Stimulated activated CD4-positive, alpha-beta T cell treated with anti-CD3 and anti-CD28 coated beads, Interleukin-15, amount 100 ng/mL, for 1 hour (primary cell): ENCODE measurements at places on chromosomes 2 and 18.

DNA sequence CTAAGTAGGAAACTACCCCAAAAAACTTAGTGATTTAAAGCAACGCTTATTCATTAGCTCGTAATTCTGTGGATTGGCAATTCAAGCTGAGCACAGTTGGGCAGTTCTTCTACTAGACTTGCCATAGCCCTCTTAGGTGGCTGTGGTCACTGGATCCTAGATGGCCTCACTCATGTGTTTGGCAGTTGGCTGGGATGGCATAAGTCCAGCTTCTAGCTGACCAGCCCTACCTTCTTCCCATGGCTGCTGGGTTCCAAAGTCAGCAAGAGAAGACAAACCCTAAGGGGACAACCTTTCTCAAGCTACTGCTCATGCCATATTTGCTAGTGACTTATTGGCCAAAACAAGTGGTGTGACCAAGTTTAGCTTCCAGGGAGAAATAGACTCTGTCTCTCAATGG, 95.3 kb downstream of the COPS8 start:
- DNase-seq: no peak

DNA sequence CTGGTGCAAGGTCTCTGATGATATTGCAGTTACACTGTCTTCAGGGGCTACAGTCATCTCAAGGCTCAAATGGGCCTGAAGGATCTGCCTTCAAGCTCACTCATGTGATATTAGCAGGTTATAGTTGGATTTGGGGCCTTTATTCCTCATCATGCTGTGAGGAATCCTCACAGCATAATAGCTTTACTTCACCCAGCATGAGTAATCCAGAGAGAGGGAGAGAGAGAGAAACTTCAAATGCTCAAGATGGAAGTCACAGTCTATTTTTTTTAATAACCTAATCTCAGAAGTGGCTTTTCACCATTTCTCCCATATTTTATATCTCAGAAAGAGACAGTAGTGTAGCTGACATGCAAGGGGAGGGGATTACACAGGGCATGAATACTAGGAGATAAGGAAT, 658.7 kb downstream of the EPHA4 start:
- no peak for DNase-seq

DNA sequence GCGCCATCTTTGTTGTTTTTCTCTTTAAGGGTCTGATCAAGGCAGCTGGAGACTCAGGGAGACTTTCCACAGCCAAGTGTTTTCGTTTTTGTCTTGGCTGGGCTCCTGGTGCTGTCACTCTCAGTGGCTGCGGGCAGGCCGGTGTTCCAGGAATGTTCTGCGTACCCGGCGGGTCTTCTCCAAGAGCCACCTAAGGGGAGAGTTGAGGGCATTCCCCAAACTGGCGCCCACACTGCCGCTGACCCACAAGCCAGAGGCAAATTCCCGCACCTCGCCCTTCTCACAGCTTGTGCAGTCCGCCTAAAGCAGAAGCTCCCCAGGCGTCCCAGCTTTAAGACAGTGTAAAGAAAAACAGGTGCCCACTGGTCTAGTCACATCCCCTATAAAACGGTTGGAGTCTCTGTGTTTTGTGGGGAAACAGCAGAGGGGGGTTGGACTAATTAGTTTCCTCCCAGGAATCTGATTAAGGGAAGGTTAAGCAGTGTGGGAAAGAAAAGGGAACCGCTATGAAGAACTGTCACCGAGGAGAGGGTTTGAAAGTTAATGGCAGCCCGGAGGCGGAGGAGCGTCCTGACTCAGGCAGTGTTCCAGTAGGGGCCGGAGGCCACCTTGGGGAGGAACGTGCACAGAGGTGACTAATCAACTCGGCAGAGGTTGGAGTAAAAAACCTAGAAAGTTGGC, 224.5 kb downstream of the SLC4A3 start:
- no peak for DNase-seq

- no peak for DNase-seq
Observed at GRCh38 chr2:151024696-151025251, 236.9 kb downstream of the RBM43 start.

- no peak for DNase-seq
Observed at GRCh38 chr18:9755615-9756014, 47.5 kb downstream of the RAB31 start.

DNA sequence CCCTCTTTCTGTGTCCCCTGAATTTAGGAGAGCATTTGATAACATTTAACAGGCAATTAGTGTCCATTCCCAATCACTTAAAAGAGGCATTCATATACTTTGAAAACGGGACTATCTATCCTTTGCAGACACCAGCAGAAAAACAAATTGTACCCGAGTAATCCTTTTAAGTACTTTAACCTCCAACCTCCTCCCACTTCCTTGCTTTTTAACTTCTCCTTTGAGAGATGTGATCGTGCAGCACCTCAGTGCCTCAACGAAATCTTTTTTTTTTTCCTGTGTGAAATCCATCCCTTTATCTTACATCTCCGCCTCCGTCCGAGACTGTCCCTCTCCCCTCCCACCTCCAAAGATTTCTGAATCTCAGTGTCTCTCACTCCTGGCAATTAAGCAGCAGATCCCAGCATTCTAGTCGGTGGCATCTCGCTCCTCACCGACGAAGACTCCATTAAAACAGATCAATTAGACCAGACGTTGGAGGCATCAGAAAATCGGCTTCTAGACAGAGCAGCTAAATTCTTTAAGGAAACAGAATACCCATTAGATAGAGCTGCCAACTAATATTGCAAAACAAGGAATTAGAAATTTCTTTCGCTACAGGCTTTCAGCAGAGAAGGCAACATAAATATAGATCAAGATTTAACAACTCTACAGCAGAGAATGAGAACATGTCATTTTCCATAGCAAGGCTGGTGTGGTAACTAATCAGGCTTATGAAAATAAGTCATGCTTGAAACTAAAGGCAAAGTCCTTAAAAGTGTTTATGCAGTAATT, 1.9 kb upstream of the TMEFF2 start:
- DNase-seq: no peak

GRCh38 chr2:209314653-209315052, 109.2 kb upstream of the MAP2 start:
- no peak for DNase-seq

- DNase-seq: no peak
Observed at GRCh38 chr2:234375176-234375880, 121.6 kb downstream of the ARL4C start.

DNA sequence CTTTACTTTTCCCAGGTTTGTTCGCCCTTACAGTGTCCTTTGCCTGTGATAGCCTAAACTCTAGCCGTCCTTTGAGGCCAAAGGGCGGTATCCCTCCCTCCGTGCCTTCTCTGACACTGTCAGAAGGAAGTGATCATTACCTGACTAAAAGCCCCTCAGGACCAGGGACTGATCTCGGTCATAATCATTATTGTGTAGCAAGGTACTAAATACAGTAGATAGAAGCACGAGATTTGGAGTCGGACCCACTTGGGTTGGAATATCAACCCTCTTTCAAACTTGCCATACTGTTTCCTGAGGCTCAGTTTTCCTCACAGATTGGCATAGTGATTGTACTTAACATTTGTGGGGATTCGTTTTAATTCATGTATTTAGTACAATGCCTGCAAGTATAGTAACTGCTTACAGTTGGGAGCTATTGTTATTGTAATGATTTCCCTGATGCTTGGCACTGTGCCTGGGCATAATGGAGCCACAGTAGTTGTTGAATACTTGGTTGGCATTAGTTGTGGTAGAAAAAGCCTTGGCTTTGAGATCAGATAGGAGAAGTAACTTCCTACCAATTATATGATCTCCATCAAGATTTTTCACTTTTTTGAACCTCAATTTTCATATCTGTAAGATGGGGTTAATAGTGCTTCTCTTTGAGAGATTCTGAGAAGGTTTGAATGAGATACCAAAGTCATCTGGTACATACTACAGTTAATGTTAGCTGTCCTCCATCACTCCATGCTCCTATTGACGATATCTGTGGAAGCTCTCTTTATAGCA, 836 bp downstream of the STK11IP start:
- no peak for DNase-seq

DNA sequence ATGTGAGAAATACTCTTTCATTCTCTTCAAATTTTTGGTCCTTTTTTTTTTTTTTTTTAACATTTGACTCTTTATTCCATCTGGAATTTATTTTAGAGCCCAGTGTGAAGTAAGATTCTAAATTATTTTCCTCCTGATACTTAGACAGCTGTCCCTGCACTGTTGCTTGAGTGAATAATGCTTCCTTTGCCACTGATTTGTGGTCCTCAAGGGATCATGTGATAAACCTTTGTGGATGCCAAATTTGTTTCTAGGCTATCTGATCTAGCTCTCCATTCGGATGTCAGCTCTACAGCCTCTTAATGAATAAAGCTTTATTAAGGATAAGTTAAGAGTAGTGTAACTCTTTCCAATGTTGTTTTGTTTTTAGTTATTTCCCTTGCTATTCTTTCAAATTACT, 142.3 kb downstream of the SMAD7 start:
- DNase-seq: no peak

GRCh38 chr2:4507661-4508060, 804.3 kb downstream of the DCDC2C start:
- DNase-seq: no peak

- no peak for DNase-seq
Observed at GRCh38 chr2:171174075-171174474, 13.4 kb upstream of the TLK1 start.

DNA sequence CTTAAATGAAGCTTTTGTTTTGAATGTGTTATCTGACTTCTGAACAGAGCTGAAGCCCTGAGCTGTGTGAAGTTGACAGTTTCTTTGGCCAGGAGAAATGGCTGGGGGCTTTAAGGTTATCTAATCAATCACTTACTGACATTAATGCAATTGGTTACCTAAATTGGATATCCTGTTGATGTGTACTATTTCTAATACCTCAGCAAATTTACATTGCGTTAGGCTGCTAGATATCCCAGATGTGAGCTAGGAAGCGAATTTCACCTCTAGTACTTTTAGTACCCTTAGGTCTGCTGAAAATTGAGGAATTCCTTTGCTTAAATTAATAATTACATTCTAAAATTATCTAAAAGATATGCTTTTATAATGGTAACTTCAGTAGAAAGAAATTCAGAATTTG, 102.0 kb downstream of the LCLAT1 start:
- DNase-seq: no peak

- DNase-seq: no peak
Observed at GRCh38 chr18:32742579-32742978, 30.2 kb downstream of the KLHL14 start.

DNA sequence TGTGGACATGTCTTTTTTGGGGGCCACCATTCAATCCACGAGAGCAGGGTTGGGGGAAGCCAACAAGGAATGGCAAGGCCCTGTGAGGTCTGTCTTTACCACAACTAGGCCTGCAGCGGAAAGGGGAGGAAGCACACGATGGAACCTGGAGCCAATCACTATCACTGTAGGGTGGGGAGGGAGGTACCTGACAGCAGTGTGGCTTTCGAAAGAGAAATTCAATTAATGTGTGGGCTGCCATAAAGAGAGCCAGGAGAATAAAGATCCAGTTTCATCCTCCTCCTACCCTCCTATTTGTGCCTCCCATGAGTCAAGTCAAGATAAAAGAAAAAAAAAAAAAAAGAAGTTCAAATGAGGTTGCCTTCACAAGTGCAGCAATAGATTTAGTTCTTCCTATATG, 18.9 kb upstream of the RBMS1 start:
- no peak for DNase-seq

- no peak for DNase-seq
Observed at GRCh38 chr18:30142248-30142647, 900.3 kb downstream of the DSC3 start.

GRCh38 chr2:173557497-173557896, 202.8 kb downstream of the CDCA7 start:
- DNase-seq: no peak

DNA sequence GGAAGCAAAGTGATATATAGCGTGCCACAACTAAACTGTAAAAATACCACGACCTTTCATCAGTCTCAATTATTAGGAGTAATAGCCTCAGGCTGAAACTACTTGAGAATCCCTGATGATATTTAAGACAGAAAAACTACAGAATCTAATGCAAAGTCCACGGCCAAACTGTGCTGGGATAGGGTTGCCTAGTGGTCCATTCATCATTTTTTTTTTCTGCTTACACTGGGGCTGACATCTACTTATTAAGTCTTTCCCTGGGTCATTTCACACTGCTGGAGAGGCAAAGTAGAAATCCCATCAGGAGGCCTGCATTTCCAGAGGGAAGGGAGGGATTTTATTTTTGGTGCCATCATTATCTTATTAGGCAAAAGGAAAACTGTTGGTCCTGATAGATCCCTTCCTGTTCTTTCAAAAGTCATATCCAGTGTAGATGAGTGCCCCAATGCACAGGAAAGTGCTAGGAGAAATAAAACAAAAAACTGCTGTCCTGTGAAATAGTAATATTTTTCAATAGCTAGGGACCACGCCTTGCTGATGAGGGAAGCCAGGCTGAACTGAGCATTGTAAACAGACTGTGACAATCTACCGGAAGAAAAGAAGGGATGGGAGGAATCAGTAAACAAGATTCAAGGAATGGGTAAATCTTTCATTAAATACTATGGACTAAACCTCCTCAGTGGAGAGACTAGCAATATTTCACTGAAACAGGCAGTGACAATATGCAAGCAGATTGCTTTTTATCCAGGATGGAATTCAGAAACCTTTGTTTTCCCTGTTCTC, 644.3 kb downstream of the IRS1 start:
- DNase-seq: no peak

- no peak for DNase-seq
Observed at GRCh38 chr2:54289917-54290316, 33.9 kb upstream of the TSPYL6 start.

GRCh38 chr2:11056614-11057013, 98.7 kb upstream of the SLC66A3 start:
- DNase-seq: no peak

DNA sequence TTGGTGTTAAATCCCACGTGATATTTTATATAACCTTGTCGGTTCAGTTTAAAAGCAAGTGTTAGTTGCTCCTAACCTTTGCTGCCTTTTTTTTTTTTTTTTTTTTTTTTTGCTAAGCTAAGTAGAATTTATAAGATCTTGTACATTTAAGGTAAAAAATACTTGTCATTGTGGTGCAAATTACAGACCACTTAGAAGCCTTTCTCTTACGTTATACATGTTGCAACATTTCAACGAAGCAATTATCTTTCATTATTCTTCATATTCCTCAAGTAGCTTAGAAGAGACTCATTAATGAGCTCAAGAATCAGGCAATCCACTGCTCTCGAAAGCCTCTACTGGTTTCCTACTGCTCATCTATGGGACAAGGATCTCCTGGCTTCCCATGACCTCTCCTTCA, 14.9 kb upstream of the IL1RL2 start:
- DNase-seq: no peak

- no peak for DNase-seq
Observed at GRCh38 chr18:68060871-68061270, 544.4 kb upstream of the DSEL start.

DNA sequence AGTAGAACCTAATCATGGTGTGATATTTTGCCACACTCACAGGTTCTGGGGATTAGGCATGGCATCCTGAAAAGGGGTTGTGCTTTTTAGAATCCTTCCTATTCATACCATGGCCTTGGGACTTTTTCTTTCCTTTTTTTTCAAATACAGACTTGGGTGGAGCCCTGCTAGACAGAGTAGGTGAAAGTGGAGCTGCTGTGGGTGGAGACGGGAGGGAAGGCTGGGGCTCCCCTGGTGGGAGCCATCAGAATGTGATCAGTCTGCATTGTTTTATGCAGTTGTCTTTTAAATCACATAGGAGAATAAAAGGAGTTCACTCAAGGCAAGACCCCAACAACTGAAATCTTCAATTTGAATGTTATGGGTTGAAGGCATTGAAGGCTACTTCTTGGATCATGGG, 130.2 kb downstream of the VAPA start:
- DNase-seq: no peak
